Colonic mucosa (tissue), 4 donors: ENCODE measurements at places on chromosomes 1 and 21. TPM values are rescaled to one million over a fixed set of nuclear protein-coding genes. Genes with fewer than 3 reads are reported as not detected.

DNA sequence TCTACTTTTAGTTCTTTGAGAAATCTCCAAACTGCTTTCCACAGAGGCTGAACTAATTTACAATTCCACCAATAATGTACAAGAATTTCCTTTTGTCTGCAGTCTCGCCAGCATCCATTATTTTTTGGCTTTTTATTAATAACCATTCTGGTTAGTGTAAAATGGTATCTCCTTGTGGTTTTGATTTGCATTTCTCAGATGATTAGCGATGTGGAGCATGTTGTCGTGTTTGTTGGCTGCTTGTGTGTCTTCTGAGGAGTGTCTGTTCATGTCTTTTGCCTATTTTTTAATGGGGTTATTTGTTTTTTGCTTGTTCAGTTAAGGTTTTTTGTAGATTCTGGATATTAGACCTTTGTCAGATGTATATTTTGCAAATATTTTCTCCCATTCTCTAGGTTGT, 131.5 kb downstream of the MAST2 start:
- DNase-seq, result no peak

DNA sequence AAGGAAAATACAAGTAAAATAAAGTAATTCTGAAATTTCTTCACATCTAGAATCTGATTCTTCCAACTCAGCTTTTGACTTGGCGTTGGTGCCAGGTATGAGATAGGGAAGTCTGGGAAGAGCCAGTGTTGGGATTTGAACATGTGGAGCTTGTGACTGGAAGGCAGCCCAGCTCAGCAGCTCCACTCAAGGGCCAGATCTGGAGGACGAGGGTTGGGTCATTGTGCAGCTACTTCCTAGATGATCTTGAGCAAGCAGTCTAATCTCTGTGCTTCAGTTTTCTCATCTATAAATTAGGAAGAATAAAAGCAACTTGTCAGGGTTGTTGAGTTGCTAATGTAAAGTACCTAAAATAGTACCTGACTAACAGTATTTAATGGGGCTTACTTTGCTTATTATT, 5.0 kb downstream of the ADARB1 start:
- DNase-seq, result no peak

GRCh38 chr21:45200581-45201296, 87.0 kb downstream of the POFUT2 start:
- no peak for DNase-seq

DNA sequence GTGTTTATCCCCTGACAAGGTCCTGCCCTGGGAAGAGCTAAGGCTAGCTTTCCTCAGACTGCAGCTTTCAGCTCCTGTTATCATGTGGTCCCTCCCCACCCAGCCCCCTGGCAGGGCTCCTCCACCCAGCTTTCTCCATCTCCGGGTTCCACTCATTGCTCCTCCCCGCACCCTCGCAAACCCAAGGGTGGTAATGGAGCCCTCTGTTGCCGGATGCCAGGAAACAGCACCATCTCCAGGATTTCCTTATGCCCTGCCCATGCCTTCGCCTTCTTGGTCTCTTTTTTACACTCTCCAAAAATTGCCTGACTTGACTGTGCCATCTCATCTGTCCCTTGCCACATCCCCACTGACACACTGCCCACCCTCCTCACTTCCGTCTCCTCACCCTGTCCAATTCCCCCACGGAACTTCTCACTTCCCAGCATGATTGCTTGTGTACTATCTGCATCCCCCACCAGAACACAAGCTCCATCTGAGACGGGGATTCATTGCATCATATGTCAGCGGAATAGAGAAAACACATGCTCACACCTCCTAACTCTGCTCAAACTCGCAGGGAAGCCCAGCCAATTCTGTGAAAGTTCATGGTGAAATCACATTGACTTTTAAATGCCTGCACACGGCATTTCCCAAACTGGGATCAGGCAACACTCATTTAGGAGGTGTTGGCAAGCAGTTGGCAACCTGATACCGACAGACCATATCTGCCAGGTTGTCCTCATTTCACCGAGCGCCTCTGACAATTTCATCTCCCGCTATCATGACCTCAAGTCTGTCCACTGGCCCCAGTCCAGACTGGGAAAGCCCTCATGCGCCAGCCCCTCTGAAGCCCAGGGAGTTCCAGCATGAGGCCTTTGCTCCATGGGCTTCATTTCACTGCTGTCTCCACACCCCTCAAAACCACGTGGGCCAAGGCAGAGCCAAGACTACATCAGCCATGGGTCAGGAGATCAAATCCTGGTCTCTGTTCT, 201.1 kb downstream of the MATN1 start:
- no peak for DNase-seq

DNA sequence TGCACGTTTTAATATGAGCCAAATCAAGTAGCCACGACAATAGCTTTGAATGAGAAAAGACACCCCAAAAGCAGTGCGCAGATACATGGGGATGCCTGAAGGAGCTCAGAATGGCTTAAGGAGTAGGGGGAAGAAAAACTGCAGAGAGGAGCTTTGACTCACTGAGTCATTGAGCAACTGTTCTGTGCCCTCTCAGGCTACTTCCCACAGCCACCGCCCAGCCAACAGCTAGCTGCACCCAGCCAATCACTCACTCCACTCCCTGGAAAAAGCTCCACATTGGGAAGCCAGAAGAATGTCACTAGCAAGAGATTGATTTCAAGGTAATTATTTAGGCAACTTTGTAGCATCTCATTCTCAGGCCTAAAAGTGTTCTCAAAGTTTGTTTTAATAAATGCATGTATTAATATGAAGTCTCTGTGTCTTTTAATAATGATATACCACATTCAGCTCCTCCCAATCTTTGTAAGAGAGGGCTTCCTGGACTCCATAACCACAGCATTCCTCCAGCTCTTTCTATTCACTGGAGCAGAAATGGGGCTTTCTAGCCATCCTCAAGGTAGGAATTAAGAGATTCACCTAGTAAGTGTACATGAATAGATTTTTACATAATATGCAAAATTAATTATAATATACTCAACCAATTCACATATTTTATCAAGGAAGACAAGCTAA, 16.8 kb downstream of the DUSP10 start:
- DNase-seq, result no peak

GRCh38 chr1:224054611-224055010, 59.3 kb upstream of the FBXO28 start:
- no peak for DNase-seq

- DNase-seq, result no peak
Measured at GRCh38 chr1:182159443-182159842, 97.9 kb upstream of the ZNF648 start.

- no peak for DNase-seq
Measured at GRCh38 chr21:34100790-34101189, 27.4 kb downstream of the MRPS6 start.

DNA sequence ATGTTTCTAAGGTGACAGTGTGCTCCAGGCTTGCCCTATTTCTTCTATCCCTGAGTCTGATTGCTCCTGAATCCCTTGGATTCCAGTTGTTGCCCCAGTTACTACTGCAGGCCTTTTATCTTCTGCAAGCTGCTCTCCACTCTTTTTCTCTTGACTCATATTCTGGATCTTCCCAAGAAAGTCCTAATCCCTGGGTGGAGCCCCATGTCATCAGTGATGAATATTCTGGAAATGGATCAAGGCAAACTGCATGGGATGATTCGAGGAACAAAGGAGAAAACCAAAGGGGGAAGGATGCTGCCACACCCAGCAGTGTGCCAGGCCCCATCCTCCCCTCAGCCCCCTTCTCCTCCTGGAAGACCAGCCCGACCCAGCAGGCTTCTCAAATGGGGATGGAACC, 63.3 kb upstream of the ATP2B4 start:
- no peak for DNase-seq

DNA sequence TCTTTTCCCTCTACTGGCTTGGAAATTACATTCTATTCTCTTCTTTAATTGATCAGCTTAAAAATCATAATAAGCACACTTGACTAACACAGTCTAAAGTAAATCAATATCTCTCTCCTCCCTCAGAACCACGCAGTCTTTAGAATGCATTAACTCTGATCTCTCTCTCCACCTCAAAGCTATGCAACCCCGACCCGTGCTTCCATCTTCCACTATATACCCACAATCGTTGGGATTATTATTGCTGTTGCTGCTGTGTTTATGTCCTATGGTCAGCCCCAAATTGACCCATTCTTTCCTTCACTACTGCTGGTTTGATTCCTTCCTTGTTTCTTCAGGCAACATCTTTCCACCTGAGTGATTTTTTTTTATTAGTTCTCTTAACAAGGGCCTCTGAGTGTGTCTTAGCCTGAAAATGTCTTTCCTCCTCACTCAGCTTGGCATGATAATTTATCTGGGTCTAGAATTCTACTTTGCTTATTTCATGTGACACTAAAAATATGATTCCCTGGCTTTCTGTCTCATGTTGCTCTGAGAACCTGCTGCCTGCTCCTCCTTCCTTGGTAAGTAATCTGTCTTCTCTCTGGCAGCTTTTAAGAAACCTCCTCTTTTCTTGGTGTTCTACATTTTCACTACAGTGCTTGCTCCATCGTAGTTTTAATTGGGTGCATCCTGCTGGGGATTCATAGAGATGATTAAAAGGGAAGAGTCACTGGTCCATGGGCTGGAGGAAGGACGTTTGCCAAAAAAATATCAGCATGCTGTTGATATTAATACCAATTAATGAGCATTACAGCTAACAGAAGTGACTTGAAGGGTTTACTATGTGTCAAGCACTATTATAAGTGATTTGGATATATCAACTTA, 472.2 kb downstream of the MATN1 start:
- DNase-seq, result no peak

GRCh38 chr1:194602184-194602583, 1415.8 kb upstream of the B3GALT2 start:
- DNase-seq, result no peak

DNA sequence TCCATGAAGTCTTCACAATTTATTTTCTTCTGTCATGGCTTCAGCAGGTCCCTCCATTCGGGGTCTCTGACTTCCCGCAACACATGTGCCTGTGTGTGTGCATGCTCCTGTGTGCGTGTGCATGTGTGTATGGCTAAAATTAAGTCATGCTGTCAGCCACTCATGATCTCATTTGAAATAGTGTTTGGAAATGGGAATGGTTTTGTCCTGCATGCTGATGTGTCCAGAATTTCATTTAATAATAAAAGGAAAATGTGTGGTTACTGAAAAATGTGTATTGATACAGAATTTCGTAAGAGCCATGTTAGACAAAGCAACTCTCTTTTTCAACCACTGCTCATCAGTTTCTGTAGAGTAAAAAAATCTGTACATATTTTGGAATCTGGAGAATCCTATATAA, 123.8 kb upstream of the PRDX6 start:
- DNase-seq, result no peak

DNA sequence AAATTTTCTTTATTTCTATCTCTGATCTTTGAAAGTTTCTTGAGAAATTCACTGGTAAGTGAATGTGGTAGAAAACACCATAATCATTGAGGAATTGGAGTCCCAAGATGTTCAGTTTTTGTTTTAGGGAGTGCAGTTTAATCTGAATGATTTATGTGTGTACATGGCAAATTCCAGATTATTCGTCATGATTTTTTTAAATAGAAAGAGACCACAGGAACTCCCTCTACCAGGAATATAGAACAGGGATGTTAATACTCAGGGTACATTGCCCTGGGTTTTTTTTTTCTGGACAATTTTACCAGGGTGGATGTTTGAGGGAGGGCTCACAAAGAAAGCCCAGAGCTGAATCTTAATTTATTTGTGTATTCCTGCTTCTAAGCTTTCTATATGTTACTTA, 109.0 kb downstream of the VPS13D start:
- DNase-seq, result no peak

GRCh38 chr1:147811273-147811672, 50.9 kb upstream of the GJA5 start:
- DNase-seq, result no peak

GRCh38 chr1:179953974-179954492, 577 bp upstream of the CEP350 start:
- no peak for DNase-seq

DNA sequence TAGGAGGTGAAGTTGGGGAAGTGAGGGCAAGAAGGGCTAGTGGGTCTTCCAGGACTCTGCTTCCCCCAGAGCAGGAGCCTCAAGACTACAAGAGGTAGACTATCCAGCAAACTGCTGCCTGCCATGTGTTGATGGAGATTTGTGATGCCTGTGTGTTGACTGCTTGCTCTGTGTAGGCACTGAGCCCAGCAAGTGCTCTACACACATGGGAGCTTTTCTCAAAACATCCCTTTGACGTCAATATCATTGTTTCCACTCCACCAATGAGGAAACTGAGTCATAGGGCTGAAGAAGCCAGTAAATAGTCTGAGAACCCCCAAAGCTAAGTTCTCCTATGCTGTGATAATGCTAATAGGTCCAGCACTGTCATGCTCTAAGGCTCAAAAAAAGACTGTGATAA, 207.2 kb upstream of the NFIA start:
- DNase-seq, result no peak

DNA sequence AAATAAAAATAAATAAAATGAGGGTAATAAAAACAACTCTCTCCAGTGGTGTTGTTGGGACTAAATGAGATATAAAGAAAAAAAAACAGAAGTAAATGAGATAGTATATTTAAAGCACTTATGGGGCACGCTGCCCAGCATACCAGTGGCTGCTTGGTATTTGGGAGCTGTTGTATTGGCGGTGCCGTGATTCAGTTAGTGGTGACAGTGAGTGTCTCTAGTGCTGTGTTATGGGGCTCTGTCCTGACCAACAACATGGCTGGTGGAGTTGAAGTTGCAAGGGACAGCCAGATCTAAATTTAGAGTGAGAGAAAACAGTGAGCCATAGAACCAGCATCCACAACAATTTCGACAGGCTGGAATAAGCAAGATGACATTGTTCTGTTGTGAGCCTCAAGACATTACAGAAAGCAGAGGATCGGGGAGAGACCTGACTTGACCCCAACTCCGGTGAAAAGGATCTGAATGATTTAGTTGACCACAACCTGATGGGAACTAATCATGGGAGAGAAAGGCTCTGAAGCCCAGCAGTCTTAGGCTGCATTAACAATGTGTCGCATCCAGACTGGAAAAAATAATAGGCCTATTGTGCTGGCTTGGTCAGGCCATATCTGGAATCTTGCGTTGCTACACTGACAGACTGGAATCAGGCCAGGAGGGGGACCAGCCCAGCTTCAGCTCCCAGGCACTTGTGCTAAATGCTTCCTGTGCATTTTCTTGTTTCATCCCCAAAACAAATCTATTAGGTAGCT, 2.4 kb upstream of the MFSD2A start:
- no peak for DNase-seq

DNA sequence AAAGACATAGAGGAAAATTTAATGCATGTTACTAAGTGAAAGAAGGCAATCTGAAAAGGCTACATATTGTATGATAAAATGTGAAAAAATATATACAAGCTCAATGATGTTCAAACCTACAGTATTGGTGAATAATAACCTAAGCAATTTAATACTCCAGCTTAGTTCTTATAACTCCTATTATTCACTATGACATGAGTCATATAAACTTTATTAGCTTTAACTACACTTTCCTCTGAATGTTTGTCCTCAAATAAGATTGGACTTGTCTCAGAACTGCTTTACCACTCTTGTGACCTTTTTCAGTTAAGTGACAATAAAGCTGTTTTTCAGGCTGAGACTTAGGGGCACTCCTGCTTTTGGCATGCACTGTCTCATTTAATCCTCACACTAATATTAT, 50.9 kb downstream of the CNST start:
- DNase-seq, result no peak

The NBPF20 gene
- total RNA-seq, result 3.3 TPM
